K562 (cell line): ENCODE measurements at places on chromosomes 2 and 18.

GRCh38 chr2:66874411-66874810 lies 439.5 kb downstream of the MEIS1 start:
- H3K4me3 ChIP-seq: no peak overlapping the region
- H3K36me3 ChIP-seq: no peaks in the 10 kb centered on the region
- DNase-seq: no peak
- H3K4me1 ChIP-seq: no peaks in the 10 kb centered on the region
- H3K27ac ChIP-seq: no peak overlapping the region
- no peaks in the 10 kb centered on the region for H3K27me3 ChIP-seq

- H3K27ac ChIP-seq: no peak overlapping the region
- no peak overlapping the region for H3K4me3 ChIP-seq
- H3K4me1 ChIP-seq: no peaks in the 10 kb centered on the region
- H3K27me3 ChIP-seq: peaks cover 22% of the 10 kb centered on the region
- DNase-seq: no peak
Observed at GRCh38 chr2:122011493-122012270, 256.2 kb downstream of the TSN start.

GRCh38 chr2:173326806-173327205 lies 27.9 kb upstream of the CDCA7 start:
- H3K27ac ChIP-seq: no peak overlapping the region
- no peaks in the 10 kb centered on the region for H3K27me3 ChIP-seq
- H3K36me3 ChIP-seq: no peaks in the 10 kb centered on the region
- H3K4me1 ChIP-seq: no peaks in the 10 kb centered on the region
- DNase-seq: no peak

GRCh38 chr2:216222650-216223352 lies 113.7 kb downstream of the XRCC5 start:
- H3K4me3 ChIP-seq: no peak overlapping the region
- H3K4me1 ChIP-seq: peaks cover 12% of the 10 kb centered on the region
- no peaks in the 10 kb centered on the region for H3K27me3 ChIP-seq

GRCh38 chr18:35390951-35391700 lies 14.0 kb upstream of the ZNF396 start:
- H3K4me3 ChIP-seq: no peak overlapping the region
- H3K36me3 ChIP-seq: no peaks in the 10 kb centered on the region
- H3K4me1 ChIP-seq: no peaks in the 10 kb centered on the region
- no peak overlapping the region for H3K27ac ChIP-seq

DNA sequence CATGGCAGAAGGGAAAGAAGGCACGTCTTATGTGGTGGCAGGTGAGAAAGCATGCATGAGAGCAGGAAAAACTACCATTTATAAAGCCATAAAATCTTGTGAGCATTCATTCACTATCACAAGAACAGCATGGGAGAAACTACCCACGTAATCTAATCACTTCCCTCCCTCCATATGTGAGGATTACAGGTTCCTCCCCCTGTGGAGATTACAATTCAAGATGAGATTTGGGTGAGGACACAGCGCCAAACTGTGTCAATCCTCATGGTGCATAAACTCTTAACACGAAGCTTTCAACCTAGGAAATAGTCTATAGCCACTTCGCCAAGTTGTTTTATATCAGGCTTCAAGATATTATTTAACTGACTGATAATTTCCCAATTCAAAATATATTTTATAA lies 595.5 kb downstream of the FBXO15 start:
- no peaks in the 10 kb centered on the region for H3K36me3 ChIP-seq
- no peak overlapping the region for H3K4me3 ChIP-seq
- no peak overlapping the region for H3K27ac ChIP-seq
- H3K4me1 ChIP-seq: no peaks in the 10 kb centered on the region
- no peaks in the 10 kb centered on the region for H3K27me3 ChIP-seq
- no peak for DNase-seq

GRCh38 chr2:96923810-96924774 lies 54.2 kb upstream of the SEMA4C start:
- peak; percentile 93 for DNase-seq
- H3K27ac ChIP-seq: peak overlapping the region; percentile 76
- H3K36me3 ChIP-seq: no peaks in the 10 kb centered on the region
- H3K27me3 ChIP-seq: no peaks in the 10 kb centered on the region
- H3K4me1 ChIP-seq: peaks cover 72% of the 10 kb centered on the region
- no peak overlapping the region for H3K4me3 ChIP-seq
